Lung microvascular endothelial cell (primary cell): ENCODE measurements at places on chromosomes 3 and 15. TPM values are rescaled to one million over a fixed set of nuclear protein-coding genes. Genes with fewer than 3 reads are reported as not detected.

B3GNT5 gene
- 22.7 and 31.3 TPM in 2 replicates for total RNA-seq

GRCh38 chr3:21055015-21055414 is 696.0 kb downstream of the ZNF385D start:
- DNase-seq: no peak

LRRIQ4 gene
- total RNA-seq: not detected in 2 replicates

SPTBN5 gene
- 2.2 and 2.6 TPM in 2 replicates for total RNA-seq

GPR176 gene
- 2.4 and 14.4 TPM in 2 replicates for total RNA-seq

GRCh38 chr3:9185046-9185445 is 64.4 kb downstream of the SRGAP3 start:
- no peak for DNase-seq

CLSTN2 gene
- under 0.01 and 0.20 TPM in 2 replicates for total RNA-seq

DNA sequence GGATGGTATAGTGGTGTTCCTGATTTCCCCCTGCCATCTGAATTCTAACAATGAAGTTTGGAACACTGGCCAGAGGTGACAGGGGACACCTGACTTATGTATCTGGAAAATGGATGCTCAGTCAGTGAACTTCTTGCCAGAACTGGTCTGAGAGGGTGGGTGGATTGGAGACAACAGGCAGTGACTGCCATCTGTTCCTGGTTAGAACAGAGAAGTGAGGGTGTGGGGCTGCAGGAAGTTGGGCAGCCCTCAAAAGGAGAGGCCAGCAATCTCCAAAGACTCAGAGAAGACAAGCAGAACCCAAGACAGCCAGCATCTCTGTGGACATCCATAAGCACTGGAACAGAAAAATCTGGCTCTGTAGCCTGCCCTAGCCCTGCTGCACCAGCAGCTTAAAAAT is 50.5 kb downstream of the ANP32A start:
- no peak for DNase-seq

GRCh38 chr15:85619992-85620689 is 174.6 kb downstream of the KLHL25 start:
- DNase-seq: no peak

RAB6B gene
- total RNA-seq: 0.65 and 2.2 TPM in 2 replicates

- no peak for DNase-seq
Observed at GRCh38 chr15:92817339-92817886, 82.7 kb upstream of the CHD2 start.

- DNase-seq: no peak
Observed at GRCh38 chr3:53812434-53812833, 33.8 kb downstream of the CHDH start.

CAMK2N2 gene
- total RNA-seq: not detected in 2 replicates

DNA sequence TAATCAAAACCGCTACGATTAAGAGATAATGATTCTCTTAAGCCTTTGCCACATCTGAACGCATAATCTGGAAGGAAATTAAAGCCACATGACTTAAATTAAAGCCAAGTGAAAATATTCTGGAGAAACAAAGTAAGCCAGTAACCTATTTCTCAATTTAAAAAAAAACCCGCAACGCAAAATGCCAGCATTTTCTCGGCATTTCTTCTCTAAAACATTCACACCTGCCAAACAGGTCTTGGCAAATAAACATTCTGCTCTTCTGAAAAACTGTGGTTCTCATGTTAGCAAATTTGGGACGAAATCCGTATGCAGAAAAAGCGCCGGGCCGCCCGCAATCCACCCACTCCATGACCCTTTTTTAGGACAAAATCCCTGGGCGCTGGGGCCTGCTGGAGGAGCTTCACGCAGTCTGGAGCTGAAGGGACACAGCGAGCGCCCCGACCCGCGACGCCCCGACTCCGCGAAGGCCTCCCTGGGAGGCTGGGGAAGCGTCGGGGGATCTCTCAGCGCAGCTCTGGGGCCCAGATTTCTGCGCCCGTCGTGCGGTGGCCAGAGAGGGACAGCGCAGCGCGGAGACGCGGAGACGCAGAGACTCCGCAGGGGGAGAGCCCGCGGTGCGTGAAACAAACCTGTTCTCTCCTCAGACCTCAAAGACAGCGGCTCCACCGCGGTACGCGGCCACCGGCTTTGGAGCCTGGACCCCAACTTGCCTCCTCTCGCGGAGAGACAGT is 471 bp downstream of the NKIRAS1 start:
- DNase-seq: no peak

SLC28A1 gene
- total RNA-seq: not detected in 2 replicates

MINAR1 gene
- 0.44 and 0.60 TPM in 2 replicates for total RNA-seq

RBP2 gene
- total RNA-seq: not detected in 2 replicates

CD200 gene
- 3.1 and 9.9 TPM in 2 replicates for total RNA-seq

- DNase-seq: no peak
Observed at GRCh38 chr3:183249006-183249718, 3.9 kb upstream of the B3GNT5 start.

GRCh38 chr15:29424118-29424517 is 154.5 kb upstream of the NSMCE3 start:
- DNase-seq: no peak

DNA sequence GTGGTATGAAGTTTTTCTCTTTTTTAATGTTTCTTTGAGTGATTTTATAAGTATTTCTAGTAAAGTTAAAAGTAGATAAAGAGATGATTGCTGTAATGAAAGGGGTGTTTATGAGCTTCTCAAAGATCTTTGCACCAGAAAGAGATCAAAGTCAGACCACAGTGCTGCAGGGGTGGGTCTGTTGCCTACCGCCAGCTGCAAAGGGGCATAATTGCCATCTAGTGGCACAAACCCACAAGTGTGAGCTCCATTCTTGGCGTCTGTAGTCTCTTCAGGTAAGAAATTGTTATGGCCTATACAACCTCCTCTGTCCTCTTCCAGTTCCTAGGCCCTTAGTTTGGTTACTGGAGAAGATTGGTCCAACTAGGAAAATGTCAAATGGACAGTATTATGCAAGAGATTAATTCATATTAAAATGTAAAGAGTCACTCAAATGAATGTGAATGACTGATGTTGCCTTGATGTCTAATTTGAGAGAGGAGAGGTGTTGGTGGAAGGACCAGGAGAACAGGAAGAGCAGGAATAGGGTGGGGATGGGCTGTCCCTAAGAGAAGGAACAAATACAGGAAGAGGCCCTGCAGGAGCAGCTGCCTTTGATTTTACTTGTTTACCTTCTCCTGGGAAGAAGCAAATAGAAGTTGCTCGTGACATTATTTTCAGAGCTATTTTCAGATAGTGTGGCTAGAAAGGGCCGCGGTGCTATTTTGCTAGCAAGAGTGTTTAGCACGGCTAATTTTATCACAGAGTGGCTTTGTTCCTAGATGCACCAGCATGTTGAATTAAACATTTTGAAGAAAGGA is 53.0 kb upstream of the GSK3B start:
- peak; percentile 34 for DNase-seq

RTP4 gene
- 1.1 and 2.8 TPM in 2 replicates for total RNA-seq

GUCA1C gene
- total RNA-seq: not detected in 2 replicates

SERPINI2 gene
- total RNA-seq: not detected in 2 replicates

GOLGA8F gene
- total RNA-seq: not detected in 2 replicates

DNA sequence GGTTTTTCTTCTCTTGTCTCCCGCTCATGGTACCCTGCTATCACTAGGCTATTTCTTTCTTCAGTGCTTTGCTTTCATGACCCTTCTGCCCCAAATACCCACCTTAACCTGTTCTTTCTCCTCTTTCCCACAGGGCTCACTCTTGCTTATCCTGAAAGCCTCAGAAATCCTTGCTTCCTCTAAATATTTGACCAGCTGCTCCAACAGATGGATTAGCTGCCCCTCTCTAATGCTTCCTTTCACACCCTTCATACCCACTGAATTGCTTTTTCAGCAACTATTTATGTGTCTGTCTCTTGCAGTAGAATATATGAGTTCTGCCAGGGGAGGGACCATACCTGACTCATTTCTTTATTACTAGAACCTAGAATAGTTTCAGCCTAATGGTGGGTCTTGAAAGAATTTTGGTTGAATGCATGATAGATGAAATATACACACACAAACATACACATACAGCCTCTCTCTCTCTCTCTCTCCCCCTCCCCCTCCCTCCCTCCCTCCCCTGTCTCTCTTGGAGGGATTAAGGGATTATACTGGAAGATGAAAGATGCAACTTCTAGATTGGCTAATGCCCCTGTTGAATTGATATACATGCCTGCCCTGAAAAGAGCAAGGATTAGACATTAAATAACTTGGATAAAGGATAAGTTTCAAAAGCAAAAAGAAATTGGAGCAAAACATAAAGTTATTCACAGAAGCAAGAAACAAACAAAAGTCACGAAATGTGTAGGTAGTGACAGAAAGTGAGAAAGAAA is 95.0 kb upstream of the GADL1 start:
- no peak for DNase-seq

DNA sequence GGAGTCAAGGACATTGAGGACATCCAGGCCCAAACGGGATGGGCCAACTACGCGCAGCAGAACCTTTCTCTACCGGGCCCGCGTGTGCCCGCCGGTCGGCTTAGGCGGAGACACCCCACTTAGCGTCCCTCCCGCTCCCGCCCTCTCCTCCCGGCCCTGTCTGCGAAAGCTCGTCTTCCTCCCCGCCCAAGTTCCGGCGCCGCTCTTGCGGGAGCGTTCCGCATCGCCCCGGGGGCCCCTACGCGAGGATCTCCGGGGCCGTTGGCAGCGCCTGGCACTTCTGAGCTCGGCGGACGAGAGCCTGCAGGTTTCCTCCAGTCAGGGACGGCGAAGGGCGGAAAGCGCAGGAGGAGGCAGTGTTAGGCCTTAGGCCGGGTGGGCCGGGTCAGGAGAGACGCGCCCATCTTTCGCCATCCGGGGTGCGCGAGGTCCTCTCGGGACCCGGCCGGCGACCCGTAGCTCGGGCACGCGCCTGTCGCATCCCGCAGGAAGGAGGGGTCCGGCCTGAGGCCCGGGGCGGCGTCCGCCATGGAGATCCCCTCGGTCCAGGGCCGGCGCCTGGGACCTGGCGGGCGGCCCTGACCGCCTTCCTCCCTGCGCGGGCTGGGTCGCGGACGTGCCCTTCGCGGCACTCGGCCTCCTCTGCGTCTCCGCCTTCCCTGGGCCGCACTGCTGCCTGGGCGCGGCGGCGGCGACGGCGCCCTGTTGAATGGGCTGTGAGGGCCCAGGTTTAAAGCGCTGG is at the start of gene FEM1B:
TSS of gene FEM1B (plus strand) at position 143 of the 742 bp plus-strand sequence. CDS start 673 bp downstream, outside the sequence.
- peak; percentile 94 for DNase-seq
